ENCODE measurements at places on chromosomes 1 and 21. TPM values are rescaled to one million over a fixed set of nuclear protein-coding genes. Genes with fewer than 3 reads are reported as not detected.

- DNase-seq, result no peak
Observed at GRCh38 chr1:209601809-209602657, 18.5 kb downstream of the CAMK1G start.

GRCh38 chr1:21652101-21652936 is 16.8 kb downstream of the RAP1GAP start:
- no peak for DNase-seq

- no peak for DNase-seq
Observed at GRCh38 chr1:183089025-183089639, 65.9 kb downstream of the LAMC1 start.

- no peak for DNase-seq
Observed at GRCh38 chr1:54649130-54649898, 7.7 kb downstream of the MROH7 start.

GRCh38 chr21:36551731-36552433 is 72.0 kb upstream of the CLDN14 start:
- no peak for DNase-seq

GRCh38 chr1:64663668-64664067 is 81.2 kb upstream of the RAVER2 start:
- DNase-seq, result no peak

DNA sequence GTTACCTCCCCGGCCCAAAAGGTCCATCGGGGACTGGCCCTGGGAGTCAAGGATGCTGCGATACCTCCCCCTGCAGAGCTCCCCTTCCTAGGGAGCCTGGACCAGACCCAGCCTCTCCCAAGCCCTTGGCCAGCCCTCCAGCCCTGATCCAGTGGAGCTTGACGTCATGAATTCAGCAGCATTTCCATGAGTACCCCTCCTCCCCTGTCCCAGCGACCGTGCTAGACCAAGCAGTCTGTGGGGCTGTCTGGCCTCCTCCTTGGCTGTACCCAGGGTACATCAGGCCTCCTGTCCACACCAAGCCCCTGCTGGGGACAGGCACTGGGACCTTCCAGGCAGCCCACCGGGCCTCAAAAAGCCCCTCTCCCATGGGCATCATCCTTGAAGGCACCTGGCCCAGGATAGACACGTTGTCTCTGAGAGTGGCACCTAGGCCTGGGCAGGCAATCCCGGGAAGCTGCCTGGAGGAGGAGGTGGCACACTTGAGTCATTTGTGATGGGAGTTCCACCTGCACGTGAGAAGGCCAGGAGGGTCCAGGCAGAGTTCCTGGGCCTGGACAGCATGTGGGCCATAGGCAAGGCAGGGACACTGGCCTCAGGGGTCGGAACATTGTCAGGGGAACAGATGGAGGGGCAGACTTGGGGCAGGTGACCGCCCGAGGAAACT is 46.4 kb downstream of the WNT9A start:
- no peak for DNase-seq

- DNase-seq, result no peak
Observed at GRCh38 chr21:26756491-26757159, 88.6 kb downstream of the ADAMTS1 start.

- no peak for DNase-seq
Observed at GRCh38 chr1:1680912-1681273, 11.7 kb downstream of the SLC35E2B start.

- DNase-seq, result no peak
Observed at GRCh38 chr1:11053758-11054137, 6.1 kb downstream of the SRM start.

The EFNA3 gene
- total RNA-seq, result 0.58 TPM

The FCRL6 gene
- total RNA-seq, result not detected

The CD2 gene
- total RNA-seq, result 2.3 TPM

The LCE3E gene
- not detected for total RNA-seq
